Effector memory CD8-positive, alpha-beta T cell (primary cell): ENCODE measurements at places on chromosomes 1 and 21.

GRCh38 chr1:34885405-34886247 lies 26.1 kb upstream of the SMIM12 start:
- DNase-seq, result peak; percentile 14
- no peaks in the 10 kb centered on the region for H3K36me3 ChIP-seq
- H3K4me1 ChIP-seq, result peaks cover 5% of the 10 kb centered on the region
- H3K27me3 ChIP-seq, result peaks cover 66% of the 10 kb centered on the region

DNA sequence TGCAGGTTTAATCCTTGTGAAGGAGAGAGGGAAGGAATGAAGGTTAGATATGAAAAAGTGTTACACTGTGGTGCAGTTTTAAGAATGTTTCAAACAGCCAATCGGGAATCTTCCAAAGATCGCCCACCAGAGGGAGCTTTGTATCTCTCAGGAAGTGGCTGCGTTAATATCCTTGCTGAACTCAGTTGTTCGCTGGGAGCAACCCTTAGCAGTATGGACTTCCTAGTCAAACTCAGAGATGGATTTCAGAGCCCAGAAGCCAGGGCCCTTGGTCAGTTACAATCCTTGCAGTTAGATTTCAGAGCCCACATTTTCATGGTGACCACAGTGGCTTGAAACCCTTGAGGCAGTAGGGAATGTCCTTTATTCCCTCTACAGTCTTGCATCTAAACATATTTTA lies 136.2 kb downstream of the NTNG1 start:
- no peak overlapping the region for H3K4me3 ChIP-seq
- H3K36me3 ChIP-seq, result no peaks in the 10 kb centered on the region
- peaks cover 5% of the 10 kb centered on the region for H3K27me3 ChIP-seq
- no peak overlapping the region for H3K27ac ChIP-seq

DNA sequence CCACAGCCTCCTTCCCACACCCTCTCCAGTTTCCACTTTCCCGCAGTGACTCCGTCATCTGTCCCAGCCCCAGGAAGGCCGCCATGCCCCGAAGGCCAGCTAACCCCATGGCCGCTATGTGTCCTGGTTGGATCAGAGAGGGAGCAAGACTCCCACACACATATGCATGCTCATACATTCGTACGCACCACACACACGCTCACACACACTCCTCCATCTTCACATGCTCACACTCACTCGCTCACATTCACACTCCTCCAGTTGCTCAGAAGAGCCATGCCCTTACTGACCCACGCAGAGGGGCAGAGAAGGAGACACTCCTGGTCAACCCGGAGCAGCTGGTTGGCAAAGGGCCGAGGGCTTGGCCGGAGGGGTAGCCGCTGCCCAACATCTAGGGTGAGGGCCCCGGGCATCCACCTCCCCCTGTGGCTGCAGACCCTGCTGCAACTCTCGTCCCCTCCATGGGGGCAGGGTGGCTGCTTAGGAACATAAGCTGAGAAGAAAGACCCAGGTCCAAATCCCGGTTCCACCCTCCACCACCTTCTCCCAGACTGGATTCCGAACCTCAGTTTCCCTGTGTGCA lies 122.3 kb upstream of the SLC25A33 start:
- peaks cover 27% of the 10 kb centered on the region for H3K4me1 ChIP-seq
- H3K27me3 ChIP-seq, result peaks cover 27% of the 10 kb centered on the region
- no peaks in the 10 kb centered on the region for H3K36me3 ChIP-seq
- no peak overlapping the region for H3K4me3 ChIP-seq
- no peak for DNase-seq
- no peak overlapping the region for H3K27ac ChIP-seq

GRCh38 chr1:198500096-198500495 lies 40.4 kb downstream of the ATP6V1G3 start:
- H3K4me1 ChIP-seq, result peaks cover 6% of the 10 kb centered on the region
- H3K27ac ChIP-seq, result no peak overlapping the region
- DNase-seq, result no peak
- no peak overlapping the region for H3K4me3 ChIP-seq
- H3K27me3 ChIP-seq, result no peaks in the 10 kb centered on the region

DNA sequence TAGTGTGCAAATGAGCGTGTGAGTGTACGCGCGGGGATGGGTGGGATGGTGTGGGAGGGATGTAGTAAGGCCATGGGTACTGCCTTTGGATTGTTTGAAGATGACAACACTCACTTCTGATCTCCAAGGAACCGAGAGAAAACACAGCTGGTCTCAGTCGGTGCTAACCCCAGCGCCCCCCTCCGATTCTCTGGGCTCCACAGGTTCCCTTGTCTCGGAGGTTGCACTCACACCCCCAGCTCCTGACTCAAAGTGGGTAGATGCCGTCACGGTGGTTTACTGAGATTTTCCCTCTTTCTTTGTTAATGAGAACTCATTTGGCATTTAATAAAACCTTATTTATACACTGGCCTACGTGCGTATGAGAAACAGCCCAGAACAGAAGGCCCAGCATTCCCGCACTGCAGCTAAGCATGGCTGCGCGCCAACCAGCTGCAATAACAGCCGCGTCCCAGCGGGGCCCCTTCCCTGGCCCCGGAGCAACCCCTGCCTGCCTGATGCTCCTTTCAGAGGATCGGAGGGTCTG lies 25.8 kb downstream of the ABCA4 start:
- no peak overlapping the region for H3K27ac ChIP-seq
- no peak for DNase-seq
- H3K4me3 ChIP-seq, result no peak overlapping the region

DNA sequence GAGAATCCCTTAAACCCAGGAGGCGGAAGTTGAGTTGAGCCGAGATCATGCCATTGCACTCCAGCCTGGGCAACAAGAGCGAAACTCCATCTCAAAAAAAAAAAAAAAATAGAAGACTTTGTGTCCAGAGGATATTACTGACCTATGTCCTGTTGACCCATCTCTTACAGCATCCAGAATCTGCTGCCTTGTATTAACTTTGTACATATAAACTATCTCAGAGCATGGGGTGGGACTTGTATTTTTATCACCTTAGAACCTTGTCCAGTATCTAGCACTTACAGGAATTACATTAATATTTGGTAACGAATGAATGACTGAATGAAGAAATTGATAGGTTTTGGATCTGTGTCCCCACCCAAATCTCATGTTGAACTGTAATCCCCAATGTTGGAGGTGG lies 117.8 kb downstream of the TGFBR3 start:
- H3K4me3 ChIP-seq, result no peak overlapping the region
- peaks cover 13% of the 10 kb centered on the region for H3K36me3 ChIP-seq
- DNase-seq, result no peak
